ENCODE measurements at places on chromosomes 2 and 18.
A peak's percentile ranks its signal among the peaks of the same experiment; 100 is the strongest.

DNA sequence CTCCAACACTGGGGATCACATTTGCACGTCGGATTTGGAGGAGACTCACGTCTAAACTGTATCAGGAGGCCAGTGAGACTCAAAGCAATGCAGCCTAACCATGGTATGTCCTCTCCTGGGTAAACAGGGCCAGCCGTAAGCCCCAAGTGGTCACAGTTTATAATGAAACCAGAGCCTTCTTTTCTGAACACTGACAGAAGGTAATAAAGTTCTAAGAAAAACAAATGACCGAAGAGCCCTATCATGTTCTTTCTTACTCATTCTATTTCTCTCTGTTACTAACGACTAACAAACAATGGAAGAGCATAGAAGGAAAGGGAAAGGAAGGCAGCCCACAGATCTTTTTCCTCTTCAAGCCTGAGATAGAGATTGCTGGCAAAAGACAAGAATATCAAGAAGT, 796.8 kb upstream of the SOX11 start:
- no peak for DNase-seq

GRCh38 chr2:43438858-43439655, 156.8 kb downstream of the THADA start:
- DNase-seq: no peak

DNA sequence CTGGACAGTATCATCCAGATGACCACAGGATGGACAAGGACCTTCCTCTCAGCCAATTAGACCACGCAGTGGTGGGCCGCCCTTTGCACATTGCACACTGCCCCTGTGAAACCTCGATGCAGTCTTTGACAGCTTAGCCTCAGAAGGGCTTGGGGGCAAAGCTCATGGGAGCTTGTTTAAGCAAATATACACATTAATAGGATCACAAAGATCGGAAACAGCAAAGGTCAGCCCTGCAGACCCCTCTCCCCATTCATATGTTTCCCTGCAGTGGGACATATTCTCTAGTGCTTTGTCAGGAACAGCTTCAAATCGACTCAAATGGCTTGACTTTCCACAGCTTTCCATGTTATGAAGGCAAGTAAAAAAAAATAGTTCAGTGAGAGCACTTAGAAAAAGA, 189.6 kb upstream of the LYPD1 start:
- no peak for DNase-seq

- DNase-seq: no peak
These were observed 85.7 kb upstream of the ODC1 start for GRCh38 chr2:10533811-10534321.

DNA sequence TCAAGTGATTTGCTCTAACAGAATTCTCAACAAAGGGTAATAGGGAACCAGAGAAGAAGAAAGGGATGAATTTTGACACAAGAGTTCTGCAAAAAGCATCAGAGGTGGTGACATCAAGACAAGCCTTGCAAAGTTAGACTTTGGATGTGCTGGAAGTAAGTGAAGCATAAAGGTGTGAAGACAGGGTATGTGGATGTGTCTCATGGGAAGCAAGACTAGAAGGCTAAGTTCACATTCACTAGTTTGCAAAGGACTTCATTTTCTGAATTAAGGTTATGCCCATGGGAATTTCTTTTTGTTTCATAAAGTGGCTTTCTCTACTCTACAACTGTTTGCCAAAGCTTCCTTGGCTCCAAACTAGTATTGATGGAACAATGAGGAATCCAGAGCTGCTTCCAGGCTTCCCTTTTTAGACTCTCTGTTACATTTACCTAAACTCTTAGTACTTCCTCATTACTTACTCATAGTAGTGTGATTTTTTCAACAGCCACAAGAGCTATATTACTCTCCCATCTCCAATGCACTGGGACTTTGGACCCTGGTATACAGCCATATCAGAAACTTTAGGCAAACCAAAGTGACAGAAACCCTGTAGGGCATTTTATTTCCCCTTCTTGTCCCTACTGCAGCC, 21.1 kb upstream of the IHH start:
- no peak for DNase-seq

DNA sequence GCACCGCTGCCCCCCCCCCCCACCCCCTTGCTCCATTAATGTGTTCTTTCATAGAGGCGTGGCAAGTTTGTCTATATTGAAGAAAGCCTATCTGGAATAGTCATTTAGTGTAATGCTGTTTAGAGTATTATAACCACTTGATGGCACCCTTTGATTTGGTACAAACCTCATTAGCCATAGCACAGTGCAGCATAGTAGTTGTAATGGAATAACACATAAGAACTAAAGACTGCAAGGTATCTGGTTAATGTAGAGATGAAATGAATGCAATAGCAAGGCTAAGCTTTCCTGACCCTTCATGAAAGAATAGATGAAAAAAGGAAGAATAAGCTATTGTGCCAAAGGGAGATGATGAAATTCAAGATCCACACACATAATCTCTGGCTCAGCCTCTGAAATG, 81.9 kb downstream of the EHBP1 start:
- peak; percentile 29 for DNase-seq

GRCh38 chr2:177078855-177079254, 133.7 kb upstream of the HNRNPA3 start:
- DNase-seq: no peak

DNA sequence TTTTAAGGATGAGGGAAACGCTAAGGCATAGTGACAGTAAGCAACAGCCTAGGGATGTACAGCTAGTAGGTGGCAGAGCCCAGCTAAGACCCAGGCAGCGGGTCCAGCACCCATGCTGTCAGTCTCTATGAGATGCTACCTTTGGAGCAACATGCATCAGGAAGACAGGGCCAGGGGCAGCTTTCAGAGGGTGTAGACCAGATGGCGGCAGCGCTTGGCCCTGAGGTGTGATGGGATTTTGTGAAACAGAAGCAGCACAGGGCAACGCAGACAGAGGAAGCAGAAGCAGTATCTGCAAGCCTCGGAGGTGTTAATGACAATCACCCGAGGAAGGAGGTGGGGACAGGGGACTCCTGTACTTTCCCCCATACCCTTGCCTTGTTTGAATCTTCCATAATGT, 43.2 kb downstream of the SDC1 start:
- DNase-seq: no peak

DNA sequence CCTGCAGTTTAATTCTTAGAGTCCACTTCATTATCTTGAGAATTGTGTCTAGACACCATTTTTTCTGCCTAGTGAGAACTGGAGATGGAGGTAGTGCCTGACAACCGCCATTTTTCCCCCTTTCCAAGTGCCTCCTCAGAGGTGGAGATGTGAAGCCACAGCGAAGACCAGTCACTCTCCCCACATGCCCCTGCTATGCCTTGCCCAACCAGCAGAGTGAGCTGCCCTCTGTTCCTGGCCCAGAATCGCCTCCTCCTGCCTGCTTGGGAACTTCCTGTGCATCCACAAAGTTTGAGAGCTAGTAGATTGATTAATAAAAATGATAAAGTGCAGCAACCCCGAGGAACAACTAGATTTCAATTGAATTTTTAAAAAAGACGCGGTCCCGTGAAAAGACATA, 123.3 kb downstream of the CLIP4 start:
- peak; percentile 62 for DNase-seq

DNA sequence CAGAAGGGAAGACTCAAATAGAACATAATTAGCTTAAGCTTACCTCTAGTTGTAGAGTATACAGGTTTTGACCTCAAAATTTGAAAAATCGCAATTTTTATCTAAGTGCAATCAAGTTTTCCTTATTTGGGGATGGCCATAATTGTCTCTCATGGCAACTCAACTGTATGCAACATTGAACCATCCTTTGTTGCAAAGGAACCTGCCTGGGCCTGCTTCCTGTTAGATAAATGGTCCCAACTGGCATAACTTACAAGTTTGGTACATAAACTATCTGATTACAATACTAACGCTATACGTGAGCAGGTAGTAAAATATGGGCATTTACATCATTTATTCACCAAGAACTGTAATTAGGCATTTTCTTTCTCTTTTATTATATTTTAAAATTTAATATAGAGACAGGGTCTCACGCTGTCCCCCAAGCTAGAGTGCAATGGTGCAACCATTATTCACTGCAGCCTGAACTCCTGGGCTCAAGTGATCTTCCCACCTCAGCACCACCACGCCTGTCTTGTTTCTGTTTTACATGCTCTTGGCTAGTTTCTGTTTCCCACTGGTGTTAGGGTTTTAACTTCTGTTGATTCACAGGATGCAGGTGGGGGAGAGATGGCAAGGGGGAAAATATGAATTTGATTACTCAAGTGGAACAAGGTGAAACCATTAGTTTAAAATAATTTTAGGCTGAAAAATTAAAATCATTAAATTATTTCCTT, 55.3 kb upstream of the B3GNT2 start:
- DNase-seq: peak; percentile 36

DNA sequence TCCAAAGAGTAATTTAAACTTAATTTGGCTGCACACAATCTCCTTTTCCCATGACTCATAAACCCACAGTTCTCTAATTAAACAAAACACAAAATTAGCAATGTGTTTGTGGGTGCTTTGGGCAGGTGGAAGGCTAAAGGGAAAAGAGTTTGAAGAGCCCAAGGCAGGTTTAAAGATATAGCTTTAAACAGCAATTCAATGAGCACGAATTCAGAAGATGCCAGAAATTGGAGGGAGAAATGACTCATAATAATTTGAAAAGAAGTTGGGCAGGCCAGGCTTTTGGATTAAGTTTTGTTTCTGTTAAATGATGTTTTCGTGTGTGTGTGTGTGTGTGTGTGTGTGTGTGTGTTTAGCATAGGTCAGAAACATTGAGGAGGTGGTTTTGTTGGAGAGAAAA, 594.8 kb upstream of the ZEB2 start:
- no peak for DNase-seq

- DNase-seq: no peak
These were observed 250.2 kb upstream of the CWC22 start for GRCh38 chr2:180257247-180257646.

DNA sequence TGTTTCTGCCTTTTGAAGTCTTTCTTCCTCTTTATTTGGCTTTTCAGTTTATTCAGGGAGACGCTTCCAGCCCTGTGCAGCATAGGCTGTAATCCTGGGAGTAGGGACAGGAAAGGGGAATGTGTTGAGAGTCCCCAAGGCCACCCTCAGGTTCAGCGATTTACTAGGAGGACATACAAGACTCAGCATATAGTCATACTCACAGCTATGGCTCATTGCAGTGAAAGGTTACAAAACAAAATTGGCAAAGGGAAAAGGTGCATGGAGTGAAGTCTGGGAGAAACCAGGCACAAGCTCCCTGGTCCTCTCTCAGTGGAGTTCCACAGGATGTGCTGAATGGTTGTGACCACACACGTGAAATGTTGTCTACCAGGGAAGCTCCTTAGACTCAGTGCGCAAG, 49.6 kb upstream of the ZNF638 start:
- DNase-seq: no peak

DNA sequence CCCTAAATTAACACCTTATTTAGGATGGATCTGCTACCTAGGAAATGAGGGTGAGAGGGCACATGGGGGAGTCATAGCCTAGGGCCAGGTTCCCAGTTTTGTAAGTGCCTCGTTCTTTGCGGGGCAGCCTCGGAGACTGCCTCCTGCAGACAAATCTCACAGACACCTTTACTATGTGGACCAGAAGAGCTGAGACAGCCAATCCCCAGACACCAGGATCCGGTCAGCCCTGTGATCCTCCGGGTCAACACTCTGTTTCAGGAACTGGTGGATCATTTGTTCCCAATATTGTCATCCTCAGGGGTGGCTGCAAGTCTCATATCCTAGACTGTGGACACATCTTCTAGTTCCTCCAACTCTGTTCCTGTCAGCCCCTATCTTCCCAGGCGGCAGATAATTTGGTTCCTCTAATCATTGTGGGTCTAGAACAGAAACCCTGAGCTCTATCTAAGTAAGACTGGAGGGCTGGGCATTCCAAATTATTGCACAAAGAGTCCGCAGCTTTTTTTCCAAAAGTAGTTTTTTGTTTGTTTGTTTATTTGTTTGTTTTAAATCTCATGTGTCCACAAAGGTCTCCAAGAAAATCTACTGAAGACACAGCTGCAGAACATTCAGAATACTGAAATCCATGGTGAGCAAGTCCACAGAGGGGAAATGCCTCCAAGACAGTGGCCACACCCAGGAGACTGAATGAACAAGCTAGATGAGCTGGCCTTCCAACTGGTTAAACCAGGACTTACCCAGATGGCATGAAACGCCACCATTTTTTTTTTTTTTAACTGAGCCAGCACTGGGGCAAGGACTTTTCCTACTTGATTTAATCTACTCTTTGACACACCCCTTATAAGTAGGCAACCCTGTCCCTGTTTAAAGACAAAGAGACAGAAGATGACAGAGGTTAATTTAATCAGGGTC, 6.2 kb upstream of the GDF7 start:
- DNase-seq: no peak

GRCh38 chr2:239905306-239905705, 119.8 kb downstream of the NDUFA10 start:
- no peak for DNase-seq

- DNase-seq: no peak
These were observed 74.7 kb downstream of the TNFRSF11A start for GRCh38 chr18:62399781-62400308.

DNA sequence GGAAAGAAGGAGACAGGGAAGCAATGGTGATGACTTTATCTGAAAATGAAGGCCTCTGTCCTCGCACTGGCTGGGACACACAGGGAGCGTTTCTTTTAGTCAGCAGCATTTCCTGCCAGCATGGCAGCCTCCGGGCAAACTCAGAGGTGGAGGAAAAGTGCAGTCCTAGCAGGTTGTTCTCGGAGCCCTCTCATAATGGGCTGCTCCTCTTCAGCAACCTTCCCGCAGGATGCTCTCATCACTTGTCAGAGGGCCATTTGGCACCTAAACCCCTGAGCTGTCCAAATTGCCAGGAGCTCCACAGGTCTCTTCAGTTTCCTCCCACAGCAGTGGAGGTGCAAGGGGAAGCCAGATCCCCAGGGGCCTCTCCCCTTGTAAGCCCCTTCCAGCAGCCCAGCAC, 6.2 kb downstream of the STK39 start:
- DNase-seq: no peak

DNA sequence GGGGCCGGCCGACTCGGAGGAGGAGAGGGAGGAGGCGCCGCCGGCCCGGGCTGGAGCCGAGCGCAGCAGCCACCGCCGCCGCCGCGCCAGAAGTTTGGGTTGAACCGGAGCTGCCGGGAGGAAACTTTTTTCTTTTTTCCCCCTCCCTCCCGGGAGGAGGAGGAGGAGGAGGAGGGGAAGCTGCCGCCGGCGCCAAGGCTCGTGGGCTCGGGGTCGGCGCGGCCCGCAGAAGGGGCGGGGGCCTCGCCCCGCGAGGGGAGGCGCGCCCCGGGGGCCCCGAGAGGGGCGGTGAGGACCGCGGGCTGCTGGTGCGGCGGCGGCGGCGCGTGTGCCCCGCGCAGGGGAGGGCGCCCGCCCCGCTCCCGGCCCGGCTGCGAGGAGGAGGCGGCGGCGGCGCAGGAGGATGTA, 316 bp downstream of the CRIM1 start:
- no peak for DNase-seq

- DNase-seq: no peak
These were observed 18.5 kb downstream of the RRM2 start for GRCh38 chr2:10140841-10141610.

DNA sequence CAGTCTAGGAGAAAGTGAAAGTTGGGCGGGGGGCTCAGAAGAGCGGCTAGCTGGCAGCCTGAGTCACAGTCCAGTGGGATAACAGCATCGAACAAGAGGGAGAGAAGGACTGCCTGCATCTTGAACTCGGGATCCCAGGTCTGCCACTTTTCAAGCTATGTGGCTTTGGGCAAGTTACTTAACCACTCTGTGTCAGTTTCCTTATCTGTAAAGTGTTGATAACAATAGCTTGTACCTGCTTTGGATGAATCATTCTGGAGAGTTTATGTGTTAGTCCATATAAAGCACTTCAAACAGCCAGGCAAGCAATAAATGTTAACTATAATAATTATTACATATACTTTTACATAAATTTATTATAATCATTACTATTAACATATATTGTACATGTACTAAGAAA, 4.6 kb downstream of the DYSF start:
- no peak for DNase-seq

All from GM13977 (cell line).